Osteoblast (primary cell): ENCODE measurements at places on chromosomes 12 and 14. TPM values are rescaled to one million over a fixed set of nuclear protein-coding genes. Genes with fewer than 3 reads are reported as not detected.

TPI1 gene
- total RNA-seq: 385 and 553 TPM in 2 replicates

LRRC10 gene
- not detected in 2 replicates for total RNA-seq

CELA1 gene
- total RNA-seq: not detected in 2 replicates

GRCh38 chr12:67096533-67097318 lies 172.4 kb upstream of the CAND1 start:
- H3K36me3 ChIP-seq: no peaks in the 10 kb centered on the region
- no peak for DNase-seq
- H3K27me3 ChIP-seq: no peaks in the 10 kb centered on the region
- H3K27ac ChIP-seq: no peak overlapping the region
- no peak overlapping the region for H3K4me3 ChIP-seq

DNA sequence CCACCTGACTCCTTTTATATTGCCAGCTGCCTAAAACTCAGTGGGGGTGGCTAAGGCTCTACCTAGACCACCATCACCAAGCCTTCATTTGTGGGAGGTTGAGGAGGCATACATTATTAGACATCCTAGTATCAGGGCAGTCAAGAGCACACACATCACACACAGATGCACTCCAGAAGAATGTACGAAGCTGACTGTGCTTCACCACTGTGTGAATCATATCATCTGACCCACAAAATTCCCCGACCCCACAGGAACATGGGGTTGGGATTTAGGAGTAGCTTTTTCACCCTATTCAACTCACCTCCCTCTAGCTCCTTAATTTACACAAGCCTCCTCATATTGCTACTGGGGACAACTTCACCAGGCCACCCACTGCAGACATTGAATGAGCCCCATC lies 64.8 kb upstream of the BDKRB2 start:
- peak overlapping the region; percentile 49 for H3K27ac ChIP-seq
- H3K27me3 ChIP-seq: no peaks in the 10 kb centered on the region
- peaks cover 36% of the 10 kb centered on the region for H3K4me1 ChIP-seq
- DNase-seq: peak; percentile 41
- no peaks in the 10 kb centered on the region for H3K36me3 ChIP-seq

PLD4 gene
- not detected in 2 replicates for total RNA-seq

GRCh38 chr12:57220770-57221168 lies 4.2 kb downstream of the NXPH4 start:
- H3K27ac ChIP-seq: no peak overlapping the region
- peaks cover 49% of the 10 kb centered on the region for H3K27me3 ChIP-seq
- no peak overlapping the region for H3K4me3 ChIP-seq
- no peaks in the 10 kb centered on the region for H3K36me3 ChIP-seq
- peaks cover 12% of the 10 kb centered on the region for H3K4me1 ChIP-seq

CLEC9A gene
- not detected in 2 replicates for total RNA-seq

POTEG gene
- 0.29 and 0.36 TPM in 2 replicates for total RNA-seq

TC2N gene
- total RNA-seq: under 0.01 and 0.29 TPM in 2 replicates

DNA sequence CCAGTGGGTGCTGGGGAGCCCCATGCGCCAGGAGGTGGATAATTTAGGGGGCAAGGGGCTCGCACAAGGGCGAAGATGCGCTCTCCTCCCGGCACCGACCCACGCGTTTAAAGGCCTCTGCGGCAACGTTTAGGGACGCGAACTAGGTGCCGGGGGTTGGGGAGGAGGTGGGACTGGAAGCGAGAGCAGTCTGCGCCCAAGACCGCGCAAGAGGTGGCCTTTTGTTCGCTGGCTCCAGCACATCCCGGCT lies 1.3 kb downstream of the SLC38A1 start:
- H3K27me3 ChIP-seq: peaks cover 49% of the 10 kb centered on the region
- H3K36me3 ChIP-seq: no peaks in the 10 kb centered on the region
- DNase-seq: no peak
- H3K27ac ChIP-seq: no peak overlapping the region

METTL25 gene
- 18.1 and 20.6 TPM in 2 replicates for total RNA-seq

GRCh38 chr14:95943699-95944098 lies 67.1 kb downstream of the TUNAR start:
- H3K4me1 ChIP-seq: no peaks in the 10 kb centered on the region
- no peak overlapping the region for H3K4me3 ChIP-seq
- no peak overlapping the region for H3K27ac ChIP-seq
- DNase-seq: no peak
- no peaks in the 10 kb centered on the region for H3K36me3 ChIP-seq
- H3K27me3 ChIP-seq: no peaks in the 10 kb centered on the region

NKX2-1 gene
- total RNA-seq: not detected in 2 replicates

LRP1-AS gene
- not detected in 2 replicates for total RNA-seq

DNA sequence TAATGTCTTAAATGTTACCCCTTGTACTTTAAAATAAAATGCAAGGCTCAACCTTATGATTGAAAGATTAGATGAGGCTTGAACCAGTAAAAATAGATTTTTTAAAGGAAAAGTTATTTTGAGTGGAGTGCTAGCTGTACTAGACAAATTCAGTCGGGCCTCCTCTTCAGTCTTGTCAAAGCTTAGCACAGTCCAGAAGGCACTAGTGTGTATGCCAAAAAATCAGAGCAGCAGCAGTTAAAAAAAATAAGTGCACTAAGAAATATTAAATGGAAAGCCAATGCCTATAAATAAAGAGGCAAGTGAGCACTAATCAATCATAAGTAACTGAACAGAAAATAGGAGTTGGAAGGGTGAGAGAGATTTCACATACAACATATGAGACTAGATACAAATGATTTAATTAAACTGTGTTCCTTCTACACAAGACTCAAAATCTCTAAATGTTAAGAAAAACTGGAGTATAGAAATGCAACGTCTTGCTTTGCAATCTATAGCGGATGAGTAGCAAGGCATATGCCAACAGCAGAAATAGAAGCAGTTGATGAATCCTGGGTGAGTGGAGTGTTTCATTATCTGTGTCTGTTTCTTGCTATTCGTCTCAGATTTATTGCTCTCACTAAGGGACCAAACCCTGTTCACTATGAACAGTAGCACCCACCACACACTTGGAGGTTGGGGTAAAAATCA lies 172.1 kb downstream of the ETNK1 start:
- H3K27ac ChIP-seq: no peak overlapping the region
- H3K4me3 ChIP-seq: no peak overlapping the region
- H3K27me3 ChIP-seq: no peaks in the 10 kb centered on the region
- peaks cover 6% of the 10 kb centered on the region for H3K4me1 ChIP-seq

GRCh38 chr12:19829100-19829853 lies 390.0 kb downstream of the AEBP2 start:
- no peak for DNase-seq
- no peaks in the 10 kb centered on the region for H3K36me3 ChIP-seq
- no peaks in the 10 kb centered on the region for H3K27me3 ChIP-seq
- peaks cover 9% of the 10 kb centered on the region for H3K4me1 ChIP-seq

DNA sequence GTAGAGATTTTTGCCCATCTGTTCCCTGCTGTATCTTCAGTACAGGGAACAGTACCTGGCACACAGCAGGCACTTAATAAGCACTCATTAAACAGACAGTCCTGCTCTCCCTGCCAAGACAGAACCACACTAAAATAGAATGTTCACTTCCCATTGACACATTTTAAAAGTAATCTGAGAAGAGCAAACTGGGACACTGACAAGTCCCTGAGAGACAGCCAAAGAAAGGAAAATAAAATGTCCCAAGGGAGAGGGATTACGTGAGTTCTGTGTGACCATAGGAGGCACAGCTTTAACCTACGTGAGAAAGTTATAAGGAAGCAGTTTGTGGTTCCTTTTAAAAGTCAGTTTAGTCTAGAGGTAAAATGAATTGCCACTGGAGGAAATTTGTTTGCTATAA lies 43.9 kb upstream of the SYCP3 start:
- H3K4me3 ChIP-seq: no peak overlapping the region
- no peaks in the 10 kb centered on the region for H3K27me3 ChIP-seq
- H3K36me3 ChIP-seq: peaks cover 3% of the 10 kb centered on the region

- H3K36me3 ChIP-seq: peaks cover 22% of the 10 kb centered on the region
- H3K4me3 ChIP-seq: no peak overlapping the region
- no peak overlapping the region for H3K27ac ChIP-seq
- no peak for DNase-seq
- H3K27me3 ChIP-seq: no peaks in the 10 kb centered on the region
Observed at GRCh38 chr12:123948401-123948795, 24.2 kb downstream of the CCDC92 start.

POLE2 gene
- 4.4 and 6.2 TPM in 2 replicates for total RNA-seq

CHPT1 gene
- 24.6 and 32.7 TPM in 2 replicates for total RNA-seq

GRCh38 chr14:33676135-33676566 lies 274.7 kb downstream of the EGLN3 start:
- no peaks in the 10 kb centered on the region for H3K27me3 ChIP-seq
- DNase-seq: peak; percentile 43
- H3K27ac ChIP-seq: no peak overlapping the region
- H3K36me3 ChIP-seq: no peaks in the 10 kb centered on the region
- H3K4me1 ChIP-seq: peaks cover 30% of the 10 kb centered on the region
- peak overlapping the region; percentile 36 for H3K4me3 ChIP-seq

TMEM229B gene
- total RNA-seq: 5.8 and 8.3 TPM in 2 replicates

DNA sequence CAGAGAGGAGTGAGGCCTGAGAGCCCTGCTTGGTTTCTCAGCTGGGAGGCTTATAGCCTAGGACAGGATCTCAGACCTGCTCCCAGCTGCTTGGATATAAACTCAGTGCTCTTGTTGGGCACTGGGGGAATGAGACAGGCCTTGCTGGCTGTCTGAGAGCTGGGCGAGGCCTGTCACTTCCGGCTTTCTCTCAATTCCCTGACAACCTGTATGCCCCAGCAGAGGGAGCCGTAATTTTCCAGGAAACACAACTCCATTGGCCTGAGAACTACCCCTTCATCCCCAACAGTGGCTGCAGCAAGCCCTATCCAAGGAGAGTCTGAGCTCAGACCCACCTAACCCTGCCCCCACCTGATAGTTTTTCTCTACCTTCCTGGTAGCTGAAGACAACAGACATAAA lies 258.3 kb upstream of the STXBP6 start:
- H3K27me3 ChIP-seq: no peaks in the 10 kb centered on the region
- H3K36me3 ChIP-seq: no peaks in the 10 kb centered on the region
